BJ (cell line): ENCODE measurements at places on chromosomes 11 and 22. TPM values are rescaled to one million over a fixed set of nuclear protein-coding genes. Genes with fewer than 3 reads are reported as not detected.

DNA sequence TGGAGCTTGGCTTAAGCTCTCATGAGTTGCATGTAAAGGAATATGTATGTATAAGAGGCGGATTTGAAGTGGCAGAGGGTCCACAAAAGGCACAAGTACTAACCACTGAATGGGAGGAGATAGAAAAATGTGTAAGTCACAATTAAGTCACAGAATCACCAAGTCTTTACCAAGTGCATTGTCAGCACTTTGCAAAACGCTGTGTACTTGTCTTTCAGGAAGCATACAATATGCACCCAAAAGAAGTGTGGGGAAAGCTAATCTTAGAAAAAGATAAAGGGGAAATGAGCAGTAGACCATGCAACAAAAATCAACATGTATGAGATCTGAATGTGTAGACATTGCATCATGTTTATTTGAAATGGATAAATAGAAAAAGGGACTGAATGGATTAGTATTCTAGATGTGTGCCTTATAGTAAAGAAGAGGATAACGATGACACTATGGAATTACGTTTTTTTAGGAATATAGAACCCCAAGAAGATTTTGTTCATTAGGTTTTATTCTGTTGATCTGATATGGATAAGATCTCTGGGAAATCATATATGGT, 4.5 kb downstream of the CNTF start:
- no peak for DNase-seq

The OVOL1 gene
- polyA plus RNA-seq, result not detected in 2 replicates

GRCh38 chr11:129702410-129703398, 112.9 kb upstream of the TMEM45B start:
- DNase-seq, result no peak

DNA sequence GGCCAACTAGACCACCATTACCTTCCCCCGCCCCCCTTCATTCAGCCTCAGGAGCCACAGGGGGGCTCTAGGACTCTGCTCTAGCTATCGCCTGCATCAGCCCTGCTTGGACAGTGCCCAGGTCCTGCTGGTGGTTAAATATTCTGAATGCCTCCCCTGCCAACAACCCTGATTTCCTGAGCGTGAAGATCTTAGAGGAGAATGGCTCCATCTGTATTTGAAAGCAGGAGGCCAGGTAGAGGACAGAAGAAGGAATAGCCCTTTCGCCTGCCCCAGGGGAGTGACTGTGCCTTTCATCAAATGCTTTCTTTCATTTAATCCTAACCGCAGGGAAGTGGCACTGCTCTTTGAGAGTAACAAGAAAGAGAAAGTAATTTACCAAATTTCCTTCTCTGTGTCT, 69.2 kb downstream of the ISX start:
- no peak for DNase-seq

GRCh38 chr22:20094197-20094807, 14.3 kb downstream of the DGCR8 start:
- DNase-seq, result no peak

DNA sequence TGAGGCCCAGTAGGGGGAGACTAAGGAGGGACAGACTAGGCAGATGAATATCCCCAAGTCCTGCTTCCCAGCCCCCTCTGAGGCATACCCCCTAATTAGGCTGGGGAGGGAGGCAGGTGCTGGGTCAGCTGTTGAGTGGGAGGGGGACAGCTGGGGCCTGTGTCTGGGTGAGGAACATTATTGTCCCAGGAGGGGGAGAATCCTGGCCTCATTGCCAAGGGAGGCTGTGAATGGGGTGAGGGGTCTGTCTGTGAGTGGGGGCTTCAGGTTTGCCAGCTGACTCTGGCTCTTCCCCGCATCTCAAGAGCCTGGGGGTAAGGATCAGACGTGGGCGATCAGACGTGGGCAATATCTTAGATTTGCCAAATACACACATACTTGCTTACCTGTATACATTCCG, 2.1 kb downstream of the INPPL1 start:
- no peak for DNase-seq
